ENCODE measurements at places on chromosomes 3 and 15.
A peak's percentile ranks its signal among the peaks of the same experiment; 100 is the strongest.

- DNase-seq, result no peak
Observed at GRCh38 chr3:171460725-171461524, 720 bp upstream of the TNIK start.

GRCh38 chr3:16795581-16795980 is 89.2 kb upstream of the PLCL2 start:
- DNase-seq, result no peak

DNA sequence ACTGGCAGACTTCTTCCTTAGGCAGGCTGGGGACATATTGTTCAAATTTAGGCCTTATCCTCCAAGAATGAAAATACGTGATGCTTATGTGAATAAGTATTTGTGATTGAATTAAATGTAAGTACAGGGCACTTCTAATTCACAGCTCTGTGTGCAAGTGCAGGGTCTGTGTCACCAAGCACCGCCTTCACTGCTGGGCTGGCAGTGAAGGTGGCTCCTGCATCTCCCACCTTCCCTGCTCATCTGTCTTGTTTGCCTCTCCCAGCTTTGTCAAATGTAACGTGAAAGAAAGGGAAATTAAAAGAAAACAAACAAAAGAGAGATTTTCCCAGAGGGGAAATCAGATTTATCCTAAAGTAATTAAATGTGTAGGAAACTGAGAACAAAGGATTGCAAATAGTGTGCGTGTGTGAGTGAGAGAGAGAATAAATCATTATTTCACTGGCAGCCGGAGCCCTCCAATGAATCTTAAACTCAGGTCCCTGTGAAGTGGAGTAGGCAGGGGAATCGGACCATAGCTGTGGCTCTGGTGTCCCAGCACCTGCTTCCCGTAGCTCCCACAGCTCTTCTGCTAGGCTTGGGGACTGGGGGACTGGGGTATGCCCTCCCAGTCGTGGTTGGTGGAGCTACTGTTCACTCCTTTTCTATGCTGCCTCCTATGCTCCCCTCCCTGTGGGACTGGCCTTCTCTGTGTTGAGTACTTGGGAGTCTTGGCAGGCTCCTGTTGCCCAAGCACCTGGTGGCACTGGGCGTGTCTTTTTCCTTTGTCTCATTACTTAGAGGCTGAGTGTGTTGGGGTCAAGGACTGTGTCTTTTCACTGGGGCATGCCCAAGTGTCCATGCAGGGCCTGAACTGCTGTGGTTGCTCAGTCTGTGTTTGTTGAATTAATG is 222.2 kb downstream of the EPHB1 start:
- DNase-seq, result no peak

DNA sequence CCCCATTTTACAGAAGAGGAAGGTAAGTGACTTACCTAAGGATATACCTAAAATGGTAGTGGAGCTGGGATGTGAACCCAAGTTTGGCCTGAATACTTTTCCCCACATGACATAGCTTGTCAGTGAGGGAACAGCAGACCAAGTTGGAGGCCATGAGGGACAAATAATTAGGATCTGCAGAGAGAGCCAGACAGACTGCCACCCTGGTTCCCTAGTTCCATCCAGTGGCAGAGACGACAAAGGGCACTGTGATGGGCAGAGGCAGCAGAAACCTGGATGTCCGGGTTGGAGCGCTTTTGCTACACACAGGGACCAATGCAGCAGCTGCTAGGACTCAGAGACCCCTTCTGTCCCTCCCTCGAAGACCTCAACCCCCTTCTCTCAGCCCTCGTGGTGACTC is 1.2 kb downstream of the CPLX3 start:
- DNase-seq, result no peak

- DNase-seq, result no peak
Observed at GRCh38 chr3:52463416-52463815, 8.0 kb downstream of the NISCH start.

DNA sequence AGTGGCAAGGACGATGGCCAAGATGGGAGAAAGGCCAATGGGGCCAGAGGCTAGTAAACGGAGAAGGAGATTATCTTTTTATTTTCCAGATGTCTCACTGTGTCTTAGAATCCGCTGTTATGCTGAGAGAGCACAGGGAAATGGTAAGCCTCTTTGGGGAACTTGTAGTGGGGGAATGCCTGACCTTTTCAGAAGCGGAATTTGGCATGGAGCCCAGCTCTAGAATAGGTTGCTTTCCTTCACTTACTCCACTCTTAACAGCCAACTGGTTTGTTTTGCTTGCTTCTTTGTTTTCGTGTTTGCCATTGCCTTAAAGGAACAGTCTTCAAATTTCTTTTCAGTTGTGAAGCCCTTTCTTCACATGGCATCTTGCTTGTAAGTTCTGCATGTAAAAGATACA is 316.2 kb upstream of the THRB start:
- DNase-seq, result no peak

DNA sequence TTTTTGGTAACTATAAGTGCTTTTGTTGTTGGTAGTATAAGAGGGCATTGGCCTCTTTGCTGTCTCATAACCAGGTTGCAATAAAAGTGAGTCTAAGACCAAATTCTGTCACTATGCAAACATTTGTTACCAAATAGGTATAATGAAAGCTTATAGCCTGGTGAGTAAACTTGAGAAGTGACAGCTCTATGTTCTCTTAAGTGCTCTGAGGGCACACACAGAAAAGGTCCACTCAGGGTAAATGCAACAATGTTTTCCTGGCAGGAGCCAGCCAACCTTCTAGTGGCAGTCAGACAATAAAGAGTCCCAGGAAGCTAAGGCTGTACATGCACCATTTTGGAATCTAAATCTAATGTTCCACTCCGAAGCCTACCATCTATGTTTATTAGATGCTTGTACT is 262.1 kb upstream of the TGFBR2 start:
- DNase-seq, result no peak

GRCh38 chr3:186513386-186513785 is 30.8 kb downstream of the CRYGS start:
- DNase-seq, result no peak

DNA sequence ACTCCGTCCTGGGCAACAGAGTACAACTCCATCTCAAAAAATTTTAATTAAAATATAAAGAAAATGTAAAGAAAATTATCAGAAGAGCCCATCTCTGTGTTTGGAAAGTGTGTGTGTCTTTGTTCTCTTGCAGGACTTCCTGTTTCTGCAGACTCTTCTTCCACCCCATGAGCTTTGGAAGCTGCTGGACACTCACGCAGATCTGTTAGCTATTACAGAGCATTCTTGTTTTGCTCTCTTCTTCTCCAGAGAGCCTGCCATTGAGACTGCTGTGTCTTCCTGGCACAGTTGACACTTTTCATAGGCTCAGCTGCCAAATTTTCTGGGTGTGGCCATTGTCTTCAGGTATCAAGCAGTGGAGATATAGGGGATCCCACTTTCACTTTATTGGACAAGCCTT is 6.0 kb upstream of the CCR8 start:
- DNase-seq, result no peak

- DNase-seq, result no peak
Observed at GRCh38 chr3:14329116-14329830, 73.1 kb upstream of the SLC6A6 start.

GRCh38 chr3:101858464-101859030 is 9.2 kb downstream of the NFKBIZ start:
- DNase-seq, result no peak

DNA sequence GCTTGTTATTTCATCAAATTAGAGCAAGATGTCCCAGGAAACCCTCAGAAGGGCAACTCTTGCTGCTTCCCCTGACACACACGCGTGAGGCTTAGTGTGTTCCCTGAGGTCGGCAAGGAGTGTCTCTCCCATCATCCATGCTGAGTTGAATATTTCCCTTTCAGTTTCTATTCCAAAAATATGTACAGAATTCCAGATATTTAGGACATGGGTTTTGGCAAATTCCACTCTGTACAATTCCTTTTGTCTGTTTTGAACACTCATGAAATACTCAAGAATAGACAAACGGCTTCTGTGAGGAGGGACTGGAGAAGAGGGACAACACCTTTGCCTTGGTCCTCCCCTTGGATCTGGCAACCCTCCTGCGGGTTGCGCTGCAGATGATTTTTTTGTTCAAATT is 138.0 kb downstream of the DUT start:
- no peak for DNase-seq

DNA sequence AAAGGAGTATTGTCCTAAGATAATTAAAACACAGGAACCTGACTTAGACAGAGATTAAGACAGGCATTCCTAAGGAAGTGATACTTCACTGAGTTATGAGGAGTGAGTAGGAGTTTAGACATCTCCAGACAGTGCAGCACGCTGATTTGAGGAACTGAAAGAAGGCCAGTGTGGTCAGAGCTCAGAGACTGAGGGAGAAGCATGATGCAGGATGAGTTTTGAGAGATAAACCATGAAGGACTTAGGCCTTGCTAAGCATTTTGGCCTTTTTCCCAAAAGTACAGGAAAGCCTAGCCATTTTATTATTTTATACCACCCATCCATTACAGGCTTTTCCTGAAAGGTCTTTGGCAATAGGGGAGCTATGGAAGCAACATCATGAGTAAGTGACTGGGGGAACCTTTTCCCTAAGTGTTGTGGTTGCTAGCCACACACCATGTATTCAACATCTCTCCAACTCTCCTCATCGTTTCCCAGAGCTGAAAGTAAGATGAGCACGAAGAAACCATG is 375.6 kb upstream of the TPRG1 start:
- DNase-seq, result no peak

- peak; percentile 28 for DNase-seq
Observed at GRCh38 chr15:52677593-52678467, 1.4 kb downstream of the ATOSA start.

DNA sequence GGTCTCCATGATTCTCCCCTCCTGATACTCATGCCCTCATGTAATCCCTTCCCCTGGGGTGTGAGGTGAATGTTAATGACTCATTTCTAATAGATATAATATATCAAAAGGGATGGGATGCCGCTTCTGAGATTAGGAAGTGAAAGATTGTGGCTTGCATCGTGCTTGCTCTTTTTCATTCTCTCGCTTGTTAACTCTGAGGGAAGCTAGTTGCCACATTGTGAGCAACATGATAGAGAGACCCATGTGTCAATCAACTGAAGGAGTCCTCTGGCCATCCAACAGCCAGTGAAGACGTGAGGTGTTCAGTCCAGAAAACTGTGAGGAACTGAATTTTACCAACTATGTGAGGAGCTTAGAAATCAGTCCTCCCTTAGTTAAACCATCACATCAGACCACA is 28.9 kb upstream of the DRD3 start:
- no peak for DNase-seq

DNA sequence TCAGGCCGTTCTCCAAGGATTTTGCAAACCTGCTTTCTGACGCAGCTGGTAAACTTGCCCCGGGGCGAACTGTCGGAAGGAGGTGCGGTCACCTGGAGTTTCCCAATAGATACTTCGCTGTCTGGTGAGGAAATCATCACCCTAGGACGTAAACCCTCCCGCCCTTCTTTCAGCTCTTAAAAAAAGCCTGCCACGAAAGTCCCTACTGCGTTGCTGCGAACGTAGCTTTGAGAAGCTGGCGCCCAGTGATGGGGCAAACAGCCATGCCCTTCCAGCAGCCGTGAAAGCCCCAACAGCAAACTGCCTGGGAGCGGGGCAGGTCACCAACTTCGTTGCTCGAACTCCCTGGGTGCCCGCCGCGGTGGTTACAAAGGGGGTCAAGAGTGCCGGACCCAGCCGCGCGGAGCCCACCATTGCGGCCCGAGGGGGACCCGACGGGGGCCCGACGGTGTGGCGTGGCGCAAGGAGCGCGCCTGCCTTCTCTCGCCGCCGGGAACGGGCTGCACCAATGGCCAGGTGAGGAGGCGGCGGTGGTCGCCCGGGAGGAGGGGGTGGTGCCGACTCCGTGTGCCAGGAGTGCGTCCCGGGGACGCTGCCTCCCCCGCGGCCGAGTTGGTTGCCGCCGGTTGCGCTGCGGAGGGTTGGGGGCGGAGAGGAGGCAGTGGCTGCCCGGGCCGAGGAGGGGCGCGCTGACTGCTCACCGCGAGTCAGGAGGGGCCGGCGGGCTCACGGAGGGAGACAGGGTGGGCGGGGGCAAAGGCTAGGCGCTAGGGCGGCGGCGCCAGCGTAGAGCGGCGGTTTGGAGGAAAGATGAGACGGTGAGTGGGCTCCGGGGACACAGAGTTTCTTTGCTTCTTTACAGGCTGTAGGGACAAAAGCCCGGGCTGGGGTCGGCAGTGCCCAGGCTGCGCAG is at the start of gene PHLDB2:
Gene PHLDB2, plus strand, starts transcription at position 205 of the 913 bp plus-strand sequence. CDS start 24,813 bp downstream, outside the sequence.
- DNase-seq, result peak; percentile 27

DNA sequence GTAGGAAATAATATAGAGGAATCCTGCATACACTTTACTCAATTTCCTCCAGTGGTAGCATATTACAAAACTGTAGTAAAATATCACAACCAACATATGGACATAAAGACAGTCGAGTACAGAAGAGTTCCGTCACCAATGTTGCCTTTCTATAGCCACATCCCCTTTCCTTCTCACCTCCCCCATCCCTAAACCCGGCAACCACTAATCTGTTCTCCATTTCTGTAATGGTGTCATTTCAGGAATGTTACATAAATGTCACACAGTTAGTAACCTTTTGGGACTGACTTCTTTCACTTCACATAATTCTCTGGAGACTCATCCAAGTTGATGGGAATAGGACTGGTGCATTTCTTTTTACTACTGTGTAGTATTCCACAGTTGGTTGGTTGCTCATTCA is 41.4 kb upstream of the ATG7 start:
- DNase-seq, result no peak

DNA sequence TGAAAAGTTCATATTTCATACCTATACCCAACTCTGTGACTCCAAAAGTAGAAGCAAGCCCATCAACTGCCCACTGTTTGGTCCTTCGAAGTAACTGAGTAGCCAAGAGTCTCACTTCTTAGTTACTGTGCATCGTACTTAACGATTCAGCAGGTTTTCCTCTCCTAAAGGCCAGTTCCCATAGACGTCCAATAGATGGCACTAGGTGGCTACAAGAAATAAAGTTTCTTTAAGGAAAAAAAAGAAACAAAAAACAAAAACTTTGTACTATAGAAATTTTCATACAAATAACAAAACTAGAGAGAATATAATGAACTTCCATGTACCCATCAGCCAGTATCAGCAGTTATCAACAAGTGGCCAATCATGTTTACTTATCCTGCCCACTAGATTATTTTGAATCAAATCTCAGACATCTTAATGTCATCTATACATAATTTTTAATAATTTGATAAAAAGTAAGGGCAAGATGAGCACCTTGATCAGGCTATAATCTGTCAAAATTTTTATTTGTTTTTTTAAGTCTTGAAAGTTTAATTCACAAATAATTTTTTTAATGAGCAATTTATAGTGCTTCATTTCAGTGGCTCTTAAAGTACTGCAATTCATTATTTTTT is 63.8 kb upstream of the ACP3 start:
- DNase-seq, result no peak

DNA sequence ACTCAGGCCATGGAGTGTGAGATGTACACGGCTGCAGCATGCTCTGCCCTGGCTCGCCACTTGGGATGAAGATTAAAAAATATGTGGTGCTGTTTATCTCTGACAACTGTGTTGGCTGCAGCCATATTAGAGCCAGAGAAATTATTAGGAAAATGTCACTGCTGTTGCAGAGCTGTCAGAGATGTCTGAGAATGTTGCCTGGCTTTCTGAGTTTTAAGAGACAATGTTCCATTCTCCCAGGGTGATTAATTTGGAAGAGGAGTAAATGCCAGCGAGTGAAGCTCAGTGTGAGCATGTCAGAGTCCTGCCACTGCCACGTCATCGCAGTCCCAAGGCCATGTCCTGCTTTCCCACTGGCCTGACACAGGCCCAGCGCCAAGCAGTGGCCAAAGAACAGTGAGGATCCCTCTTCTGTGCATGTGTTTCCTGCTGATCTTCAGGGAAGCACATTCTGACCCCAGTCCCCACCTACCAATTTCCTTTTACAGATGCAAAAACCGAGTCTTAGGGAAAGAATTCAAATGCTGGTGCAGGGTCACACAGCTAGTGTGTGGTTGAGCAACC is 370.9 kb downstream of the GABRG3 start:
- DNase-seq, result no peak

All from stimulated activated CD8-positive, alpha-beta memory T cell treated with anti-CD3 and anti-CD28 coated beads, Interleukin-12 subunit alpha, Interleukin-12 subunit beta, amount 100 ng/mL, for 1 hour (primary cell).